Cortex of kidney (tissue), 1 donor: ENCODE measurements at places on chromosomes 12 and 14.

- DNase-seq, result no peak
These were observed 23.2 kb downstream of the ZFYVE1 start for GRCh38 chr14:73003681-73004080.

DNA sequence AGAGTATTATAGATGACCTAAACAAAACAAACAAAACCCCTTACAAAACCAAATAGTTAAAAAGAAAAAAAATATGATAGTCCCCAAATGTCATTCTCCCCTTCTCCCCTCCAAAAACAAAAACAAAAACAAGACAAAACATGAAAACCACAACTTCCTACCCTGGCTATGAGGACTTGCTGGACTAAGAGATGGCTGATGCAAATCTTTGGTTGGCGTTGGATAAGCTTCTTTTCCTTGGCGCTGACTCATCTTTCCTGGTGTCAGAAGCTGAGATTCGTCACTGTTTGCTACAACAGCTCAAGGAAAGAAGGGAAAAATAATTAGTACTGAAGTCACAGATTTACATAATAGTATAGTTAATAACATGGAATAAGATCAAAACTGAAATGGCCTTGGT is 102.5 kb upstream of the BBS10 start:
- no peak for DNase-seq

DNA sequence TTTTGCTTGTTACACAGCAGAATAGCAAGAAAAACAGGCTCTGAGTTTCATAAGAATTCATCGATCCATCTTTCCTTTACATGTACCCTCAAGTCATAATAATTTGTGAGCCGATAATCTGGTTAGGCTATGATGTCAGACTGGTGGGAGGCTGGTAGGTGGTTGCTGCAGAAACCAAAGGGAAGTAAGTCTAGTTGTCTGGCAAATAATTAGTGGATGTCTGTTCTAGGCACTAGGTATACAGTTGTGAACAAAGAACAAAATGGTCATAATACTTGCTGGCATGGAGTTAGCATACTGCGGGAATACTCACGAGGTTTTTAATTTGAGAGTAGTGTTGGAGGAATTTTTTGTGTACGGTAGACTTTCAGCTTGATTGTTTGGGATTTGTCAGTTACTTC is 8.8 kb downstream of the SUSD6 start:
- no peak for DNase-seq

GRCh38 chr14:99724939-99725773 is 41.1 kb downstream of the CYP46A1 start:
- DNase-seq, result no peak

DNA sequence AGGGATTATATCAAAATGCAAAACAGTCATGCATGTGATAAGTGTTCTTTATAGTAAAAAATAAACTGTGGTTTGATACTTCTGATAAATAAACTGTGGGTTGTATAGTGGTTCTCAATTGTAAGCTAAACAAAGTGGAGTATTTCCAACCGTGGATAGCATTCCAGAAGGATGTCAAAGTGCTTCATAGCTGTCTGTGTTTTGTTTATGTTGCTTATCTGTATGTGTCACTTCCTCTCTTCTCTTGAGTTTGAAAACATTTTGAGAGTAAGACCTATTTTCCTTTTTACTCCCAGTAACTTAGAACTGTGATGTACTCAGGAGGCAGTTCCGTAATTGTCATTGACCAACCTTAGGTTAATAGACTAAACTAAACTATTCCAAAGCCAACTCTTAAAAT is 415.8 kb downstream of the TMTC2 start:
- no peak for DNase-seq

- DNase-seq, result no peak
These were observed 106.5 kb upstream of the PRKD1 start for GRCh38 chr14:30034152-30034551.

GRCh38 chr14:35992816-35993683 is 166.9 kb downstream of the BRMS1L start:
- DNase-seq, result no peak

DNA sequence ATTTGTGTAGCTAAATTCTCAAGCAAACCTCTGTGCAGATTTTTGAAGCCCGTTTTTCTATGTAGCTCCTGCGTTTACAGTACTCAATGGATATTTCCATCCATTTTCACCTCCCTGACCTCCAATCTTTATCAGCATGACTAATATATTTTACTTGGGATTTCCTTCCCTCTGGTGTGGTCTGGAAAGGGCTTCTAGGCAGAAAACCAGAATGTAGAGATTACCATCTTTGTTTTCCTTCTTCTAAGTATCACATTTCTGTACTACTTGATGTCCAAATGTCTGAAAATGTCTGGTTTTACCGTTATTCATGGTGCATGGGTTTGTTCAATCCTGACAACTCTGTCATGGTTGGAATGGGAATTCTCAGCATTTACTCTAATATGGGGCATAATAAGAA is 907.6 kb upstream of the FLRT2 start:
- no peak for DNase-seq

- no peak for DNase-seq
These were observed 250.7 kb downstream of the BTG1 start for GRCh38 chr12:91894911-91895310.

DNA sequence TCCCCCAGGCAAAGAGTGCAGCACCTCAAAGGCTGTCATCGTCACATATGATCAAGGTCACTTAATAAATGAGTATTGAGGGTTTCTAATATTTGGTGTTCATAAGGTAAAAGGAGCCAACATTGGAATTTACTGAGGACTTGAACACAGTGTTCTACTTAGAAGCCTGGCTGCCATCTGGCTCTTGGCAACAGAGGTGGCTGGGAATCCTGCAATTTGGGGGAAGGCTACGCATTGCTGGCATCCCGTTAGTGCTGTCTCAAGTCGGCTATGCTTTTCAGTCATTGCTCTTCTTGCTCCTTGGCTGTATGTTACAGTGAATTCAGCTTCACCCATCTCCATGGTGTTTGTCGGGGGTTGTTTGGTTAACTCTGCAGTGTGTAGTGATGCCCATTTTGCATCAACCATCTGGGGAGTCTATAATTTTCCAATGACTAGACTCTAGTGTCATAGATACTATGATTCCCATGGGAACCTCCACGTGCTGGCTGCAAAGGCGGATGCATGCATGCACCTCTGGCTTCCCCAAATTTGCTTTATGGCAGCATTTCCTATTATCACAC is 12.9 kb upstream of the SLC24A4 start:
- no peak for DNase-seq

DNA sequence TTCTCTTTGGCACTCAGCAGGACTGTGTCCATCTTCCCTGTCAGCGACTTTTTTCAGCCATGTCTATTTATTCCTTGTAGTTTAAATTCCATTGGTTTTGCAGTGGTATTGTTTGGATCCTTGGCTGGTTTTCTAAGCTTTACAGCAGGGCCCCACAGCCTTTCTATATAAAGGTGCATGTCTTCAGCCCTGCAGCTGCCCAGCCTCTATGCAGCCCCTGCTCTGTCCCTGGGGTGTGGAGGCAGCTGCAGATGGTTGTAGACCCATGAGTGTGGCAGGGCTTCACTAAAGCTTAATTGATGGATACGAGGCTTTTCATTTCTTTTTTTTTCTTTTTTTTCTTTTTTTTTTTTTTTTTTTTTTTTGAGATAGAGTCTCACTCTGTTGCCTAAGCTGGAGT is 29.7 kb downstream of the SFSWAP start:
- DNase-seq, result no peak

GRCh38 chr14:22994762-22995275 is 12.5 kb upstream of the AJUBA start:
- no peak for DNase-seq

DNA sequence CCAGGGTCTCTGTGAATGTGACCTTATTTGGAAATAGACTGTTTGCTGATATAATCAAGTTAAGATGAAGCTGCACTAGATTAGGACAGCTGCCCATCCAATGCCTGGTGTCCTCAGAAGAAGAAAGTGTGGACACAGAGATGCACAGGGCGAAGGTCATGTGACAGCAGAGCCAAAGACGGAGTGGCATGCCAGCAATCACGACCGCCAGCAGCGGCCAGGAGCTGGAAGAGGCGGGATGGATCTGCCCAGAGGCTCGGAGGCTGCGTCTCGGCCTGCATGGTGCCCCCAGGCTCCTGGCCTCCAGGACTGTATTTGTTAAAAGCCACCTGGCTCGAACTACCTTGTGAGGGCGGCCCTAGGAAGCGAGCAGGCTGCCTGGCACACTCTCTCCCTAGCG is 76.5 kb downstream of the RFLNA start:
- DNase-seq, result no peak
